Amniotic epithelial cell (primary cell): ENCODE measurements at places on chromosomes 5 and 9.
A peak's percentile ranks its signal among the peaks of the same experiment; 100 is the strongest.

- DNase-seq: no peak
Measured at GRCh38 chr9:129316281-129317030, 138.4 kb upstream of the IER5L start.

DNA sequence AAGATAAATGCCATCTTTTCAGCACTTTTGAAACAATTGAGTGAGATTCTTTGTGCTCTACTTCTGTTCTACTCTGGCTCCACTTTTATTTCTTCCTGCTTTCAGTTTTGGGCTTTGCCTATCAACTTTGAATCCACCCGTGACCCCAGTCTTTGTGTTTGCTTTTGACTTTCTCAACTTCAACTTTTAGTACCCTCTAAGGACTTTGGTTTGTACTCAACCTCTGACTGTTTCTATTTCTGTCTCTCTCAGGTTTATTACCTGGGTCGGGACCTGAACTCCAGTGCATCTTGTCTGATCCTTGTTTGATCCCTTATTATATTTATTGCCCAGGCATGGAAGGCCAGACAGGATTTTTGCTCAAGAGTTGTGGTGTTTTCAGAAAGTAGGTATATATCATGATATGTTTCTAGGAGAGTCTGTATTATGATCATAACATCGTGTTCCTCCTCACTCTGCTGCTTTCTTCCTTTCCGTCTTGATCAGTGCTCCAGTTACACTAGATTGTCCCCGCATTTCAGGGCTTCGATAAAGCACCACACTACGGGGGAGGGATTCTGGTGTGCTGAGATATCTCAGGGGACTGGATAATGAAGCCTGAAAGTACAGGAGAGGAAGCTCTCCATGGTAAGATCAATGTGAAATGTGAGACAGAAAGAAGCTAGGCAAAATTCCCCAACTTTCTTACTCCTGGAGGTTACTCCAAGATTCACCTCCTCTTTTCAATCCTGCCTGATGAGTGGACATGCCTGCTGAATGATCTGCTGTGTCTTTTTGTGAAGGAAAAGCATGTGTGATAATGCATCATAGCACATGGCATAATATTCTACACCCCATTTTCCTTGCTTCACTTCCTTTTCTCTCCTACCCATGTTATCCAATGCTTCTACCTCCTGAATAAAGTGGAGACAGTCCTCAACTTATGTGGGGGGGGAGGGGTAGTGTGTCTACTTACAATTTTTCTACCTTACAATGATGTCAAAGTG lies 155.5 kb upstream of the GRIN3A start:
- DNase-seq: no peak

DNA sequence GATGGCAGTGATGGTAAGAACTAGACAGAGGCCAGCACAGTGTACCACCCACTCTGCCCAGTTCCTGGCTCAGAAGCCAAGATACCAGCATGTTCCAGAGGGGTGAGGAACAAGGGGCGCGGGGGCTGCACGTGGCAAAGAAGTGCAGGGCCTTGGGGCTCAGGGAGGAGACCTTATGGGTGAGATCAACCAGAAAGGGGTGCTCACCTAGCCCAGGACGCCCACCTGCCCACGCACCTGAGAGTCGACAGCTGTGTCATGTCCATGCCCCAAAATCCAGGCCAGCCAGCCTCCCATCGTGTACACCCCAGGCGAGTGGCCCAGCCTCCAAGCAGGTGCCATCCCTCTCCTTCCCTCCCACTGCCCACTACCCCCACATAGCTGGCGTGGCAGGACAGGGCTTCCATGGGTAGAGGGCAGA lies 34.9 kb downstream of the BICD2 start:
- no peak for DNase-seq

GRCh38 chr5:1873243-1873959 lies 9.3 kb downstream of the IRX4 start:
- DNase-seq: no peak

DNA sequence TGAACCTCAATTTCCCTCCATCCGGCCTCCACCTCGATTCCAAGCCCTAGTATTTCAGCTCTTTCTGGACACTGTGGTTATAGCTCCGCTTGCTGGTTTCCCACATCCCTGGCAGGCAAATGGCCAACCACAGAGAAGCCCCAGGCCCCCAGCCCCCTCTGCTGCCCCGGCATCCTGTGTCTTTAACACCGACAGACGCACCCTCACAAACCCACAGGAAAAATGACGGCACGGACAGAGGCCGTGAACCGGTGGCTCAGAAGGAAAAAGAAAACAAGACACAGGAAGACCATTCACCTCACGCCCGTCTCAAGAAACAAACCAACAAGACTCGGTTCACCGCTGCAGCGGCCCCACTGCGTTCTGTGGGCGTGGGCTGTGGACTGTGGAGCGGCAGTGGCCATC lies 1.5 kb upstream of the CLIC3 start:
- no peak for DNase-seq

- no peak for DNase-seq
Measured at GRCh38 chr5:88540471-88541115, 271.9 kb upstream of the TMEM161B start.

GRCh38 chr5:95988094-95988493 lies 26.4 kb upstream of the ELL2 start:
- no peak for DNase-seq

DNA sequence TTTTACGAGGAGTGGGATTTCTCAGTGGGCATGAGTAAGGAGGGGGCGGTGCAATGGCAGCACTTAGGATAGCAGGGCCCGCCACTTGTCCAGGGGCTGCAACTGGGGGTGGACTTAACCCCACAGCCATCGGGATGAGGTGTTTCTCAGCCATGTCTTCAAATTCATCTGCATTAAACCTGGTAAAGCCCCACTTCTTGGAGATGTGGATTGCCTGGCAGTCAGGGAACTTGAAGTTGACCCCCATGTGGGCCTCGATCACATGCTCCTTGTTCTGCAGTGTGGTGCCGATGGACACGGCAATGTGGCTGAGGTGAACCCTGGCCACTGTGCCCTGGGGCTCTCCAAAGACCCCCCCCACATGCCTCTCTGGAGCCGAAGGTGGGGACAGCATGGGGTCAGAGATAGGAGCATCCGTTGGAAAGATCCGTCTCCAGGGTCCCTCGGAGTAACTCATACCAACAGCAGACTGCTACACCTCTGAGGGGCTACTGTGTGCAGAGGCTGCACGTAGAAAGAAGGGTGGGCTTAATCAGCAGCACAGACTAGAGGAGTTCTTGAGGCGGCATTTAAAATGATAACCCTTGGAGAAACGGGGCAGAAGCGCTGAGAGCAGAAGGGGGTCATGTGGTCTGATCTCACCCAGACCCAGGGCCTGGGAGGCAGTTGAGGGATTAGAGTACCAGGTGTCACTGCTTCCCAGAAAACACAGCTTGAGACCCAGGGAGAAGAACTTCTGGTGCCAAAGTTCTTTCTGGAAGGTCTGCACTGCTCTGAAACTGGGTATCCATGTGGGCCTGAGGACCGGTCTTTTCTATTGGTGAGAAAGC lies 141.4 kb downstream of the MTX3 start:
- no peak for DNase-seq

DNA sequence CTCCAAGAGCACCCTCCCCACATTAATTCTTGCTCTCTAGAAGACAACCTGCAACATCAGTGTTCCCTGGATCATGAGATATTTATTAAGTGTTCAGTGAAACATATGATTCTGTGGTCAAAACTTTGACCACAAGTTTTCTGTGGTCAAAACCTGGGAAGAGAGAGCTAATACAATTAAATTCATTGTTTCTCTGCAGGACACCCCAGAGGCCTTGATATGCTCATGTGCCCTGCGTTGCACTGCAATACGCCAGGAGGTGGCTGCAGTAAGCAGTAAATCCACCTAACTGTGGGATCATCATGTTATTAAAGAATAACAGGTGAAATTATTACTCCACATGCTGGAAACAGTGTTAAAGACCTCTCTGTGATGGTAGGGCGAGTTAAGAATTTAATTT lies 109.3 kb upstream of the SPDL1 start:
- DNase-seq: peak; percentile 3

- DNase-seq: no peak
Measured at GRCh38 chr5:111741278-111741677, 15.7 kb downstream of the NREP start.
